Epithelial cell of prostate (primary cell): ENCODE measurements at places on chromosomes 7 and 10.

- no peak for DNase-seq
Measured at GRCh38 chr7:45159296-45159695, 1.7 kb downstream of the RAMP3 start.

DNA sequence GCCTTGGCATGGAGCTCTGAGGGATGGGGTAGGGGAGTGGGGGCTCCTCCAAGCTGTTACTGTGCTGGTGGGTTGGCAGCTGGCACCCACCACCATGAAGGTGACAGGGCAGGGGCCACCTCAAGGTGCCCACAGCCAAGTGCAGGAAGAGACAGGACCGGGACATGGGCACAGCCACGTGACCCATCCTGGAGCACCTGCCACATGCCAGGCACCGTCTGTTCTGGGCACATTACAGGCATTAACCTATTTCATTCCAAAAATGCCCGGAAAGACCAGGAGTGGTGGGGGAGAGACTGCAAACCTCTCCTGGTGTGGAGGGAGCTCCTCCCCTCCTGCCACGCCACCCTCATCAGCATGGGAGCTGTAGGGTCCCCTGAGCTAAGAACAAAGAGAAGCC is 56.7 kb downstream of the CAMK2B start:
- no peak for DNase-seq

DNA sequence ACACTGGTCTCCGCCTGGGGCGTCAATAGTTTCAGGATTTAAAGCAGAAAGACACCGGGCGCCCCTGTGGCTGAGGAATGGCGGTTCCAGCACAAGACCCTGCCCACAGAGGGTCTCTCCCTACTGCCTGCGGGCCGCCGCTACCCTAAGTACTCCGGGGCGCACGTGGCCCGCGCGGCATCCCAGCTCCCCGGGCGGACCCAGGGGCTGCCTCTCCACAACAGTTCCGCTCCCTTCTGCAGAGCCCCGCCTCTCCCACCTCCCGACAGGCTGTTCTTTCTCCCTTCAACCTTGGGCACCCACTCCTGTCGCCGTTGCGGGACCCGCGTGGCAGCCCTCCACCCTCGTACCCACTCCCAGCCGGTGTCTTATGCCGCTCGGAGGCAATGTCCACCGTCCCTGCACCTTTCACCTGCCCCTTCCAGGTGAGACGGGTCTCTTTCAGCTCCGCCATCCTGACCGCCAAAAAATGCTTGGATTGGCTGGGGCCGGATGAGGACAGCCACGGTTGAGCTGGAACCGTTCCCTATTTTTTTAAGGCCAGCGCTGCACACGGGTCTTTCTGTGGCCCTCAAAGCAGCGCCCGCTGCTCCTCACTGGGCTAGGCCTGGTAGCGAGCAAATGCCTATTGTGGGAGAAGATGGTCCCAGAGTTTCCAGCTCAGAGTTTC is 1.6 kb upstream of the NKX2-3 start:
- DNase-seq, result no peak

GRCh38 chr7:128398016-128398840 is 11.6 kb downstream of the IMPDH1 start:
- no peak for DNase-seq

- no peak for DNase-seq
Measured at GRCh38 chr7:29146888-29147609, 712 bp upstream of the CPVL start.

DNA sequence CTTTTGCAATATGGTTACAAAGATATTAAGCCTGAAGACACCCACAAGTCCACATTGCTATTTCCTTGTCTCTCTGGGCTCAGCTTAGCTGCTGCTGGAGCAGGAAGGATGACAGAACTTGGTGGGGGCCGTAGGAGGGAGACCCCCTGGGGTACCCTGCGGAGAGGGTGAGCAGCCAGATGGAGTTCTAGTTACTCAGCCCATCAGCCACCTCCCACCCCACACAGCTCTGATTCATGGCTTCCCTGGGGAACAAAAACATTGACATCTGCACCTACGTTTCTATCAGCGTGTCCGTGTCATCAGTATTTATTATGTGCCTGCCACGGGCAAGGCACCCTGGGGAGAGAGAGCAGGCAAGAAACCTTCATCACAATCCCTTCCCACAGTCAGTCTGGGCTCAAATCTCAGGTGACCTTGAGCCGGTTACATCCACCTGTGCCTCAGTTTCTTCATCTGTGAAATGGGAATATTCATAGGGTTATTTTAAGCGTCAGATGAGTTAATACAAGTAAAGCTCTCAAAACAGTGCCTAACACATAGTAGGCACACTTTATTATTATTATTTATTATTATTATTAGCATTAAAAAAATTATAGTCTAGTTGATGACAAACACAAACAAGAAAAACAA is 131.5 kb downstream of the C10orf105 start:
- no peak for DNase-seq

- DNase-seq, result peak; percentile 40
Measured at GRCh38 chr10:77844713-77845445, 81.7 kb downstream of the DLG5 start.

GRCh38 chr10:58268454-58268945 is 462 bp upstream of the CISD1 start:
- DNase-seq, result no peak

- no peak for DNase-seq
Measured at GRCh38 chr10:124065382-124066125, 27.8 kb downstream of the CHST15 start.

DNA sequence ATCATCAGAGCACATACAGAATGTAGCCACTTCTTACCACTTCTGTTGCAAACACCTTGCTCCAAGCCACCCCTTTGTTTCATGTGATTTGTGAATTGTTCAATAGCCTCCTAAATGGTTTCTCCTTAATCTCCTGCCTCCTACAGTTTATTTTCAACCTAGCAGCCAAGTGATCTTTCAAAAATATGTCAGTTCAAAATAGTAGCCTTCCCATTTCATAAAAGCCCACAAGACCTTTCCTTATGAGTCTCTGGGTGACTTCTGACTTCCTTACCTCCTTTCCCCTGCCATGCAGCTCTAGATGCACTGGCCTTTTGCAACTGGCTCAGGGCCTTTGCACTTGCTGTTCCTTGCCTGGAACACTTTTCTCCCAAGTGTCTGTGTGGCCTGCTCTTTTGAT is 4.8 kb downstream of the MINDY4 start:
- DNase-seq, result no peak

GRCh38 chr7:141651417-141651816 is 50.5 kb downstream of the DENND11 start:
- no peak for DNase-seq

- no peak for DNase-seq
Measured at GRCh38 chr7:774161-775109, 47.4 kb upstream of the PRKAR1B start.

DNA sequence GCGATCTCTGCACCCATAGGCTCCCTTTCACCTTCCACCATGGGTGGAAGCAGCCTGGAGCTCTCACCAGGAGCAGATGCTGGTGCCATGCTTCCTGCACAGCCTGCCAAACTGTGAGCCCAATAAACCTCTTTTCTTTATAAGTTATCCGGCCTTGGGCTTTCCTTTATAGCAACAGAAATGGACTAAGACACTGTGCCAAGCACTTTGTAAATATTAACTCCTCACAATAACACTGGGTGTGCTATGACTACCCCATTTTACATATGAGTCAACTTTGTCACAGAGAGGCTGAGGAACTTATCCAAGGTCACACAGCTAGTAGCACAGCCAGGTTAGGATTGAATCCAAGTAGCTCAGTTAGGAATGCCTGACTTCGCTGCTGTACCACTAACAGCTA is 79.7 kb upstream of the KCNMA1 start:
- DNase-seq, result no peak

GRCh38 chr7:94700926-94701554 is 45.1 kb upstream of the SGCE start:
- no peak for DNase-seq

GRCh38 chr10:44022203-44022602 is 362.7 kb downstream of the CXCL12 start:
- no peak for DNase-seq

DNA sequence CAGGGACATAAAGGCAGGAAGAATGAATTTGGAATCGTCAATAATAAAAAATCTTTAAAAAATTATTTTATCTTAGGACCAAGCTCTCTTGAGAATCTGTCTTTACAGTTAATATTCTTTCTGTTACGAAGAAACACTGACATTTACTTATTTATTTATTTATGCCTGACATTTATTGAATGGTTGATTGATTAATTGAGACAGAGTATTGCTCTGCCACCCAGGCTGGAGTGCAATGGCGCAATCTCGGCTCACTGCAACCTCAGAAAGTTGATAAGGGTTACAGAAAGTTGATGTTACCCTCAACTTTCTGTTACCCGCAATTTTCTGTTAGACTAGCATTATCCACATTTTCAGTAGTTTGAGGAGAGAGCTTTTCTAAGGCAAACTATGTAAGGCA is 70.1 kb downstream of the CHCHD3 start:
- DNase-seq, result no peak

GRCh38 chr10:79555354-79556309 is 4.6 kb downstream of the SFTPA2 start:
- DNase-seq, result no peak

DNA sequence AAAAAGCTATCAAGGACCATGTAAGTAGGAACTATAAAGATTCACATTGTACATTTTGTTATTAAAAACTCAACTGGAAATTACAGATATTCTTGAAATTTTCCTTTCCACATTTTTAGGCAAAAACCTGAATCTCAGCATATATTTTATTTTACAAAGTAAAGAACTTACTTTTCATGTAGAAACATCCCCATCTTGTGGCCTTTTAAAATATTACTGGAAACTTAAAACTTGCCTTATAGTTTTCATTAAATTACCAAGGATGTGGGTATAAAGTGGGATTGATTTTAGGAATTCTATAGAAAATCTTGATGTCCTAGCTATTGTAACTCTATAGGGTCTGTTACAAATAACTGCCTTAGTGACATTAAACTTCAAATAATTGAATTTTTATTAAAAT is 10.6 kb downstream of the DBF4 start:
- DNase-seq, result no peak

DNA sequence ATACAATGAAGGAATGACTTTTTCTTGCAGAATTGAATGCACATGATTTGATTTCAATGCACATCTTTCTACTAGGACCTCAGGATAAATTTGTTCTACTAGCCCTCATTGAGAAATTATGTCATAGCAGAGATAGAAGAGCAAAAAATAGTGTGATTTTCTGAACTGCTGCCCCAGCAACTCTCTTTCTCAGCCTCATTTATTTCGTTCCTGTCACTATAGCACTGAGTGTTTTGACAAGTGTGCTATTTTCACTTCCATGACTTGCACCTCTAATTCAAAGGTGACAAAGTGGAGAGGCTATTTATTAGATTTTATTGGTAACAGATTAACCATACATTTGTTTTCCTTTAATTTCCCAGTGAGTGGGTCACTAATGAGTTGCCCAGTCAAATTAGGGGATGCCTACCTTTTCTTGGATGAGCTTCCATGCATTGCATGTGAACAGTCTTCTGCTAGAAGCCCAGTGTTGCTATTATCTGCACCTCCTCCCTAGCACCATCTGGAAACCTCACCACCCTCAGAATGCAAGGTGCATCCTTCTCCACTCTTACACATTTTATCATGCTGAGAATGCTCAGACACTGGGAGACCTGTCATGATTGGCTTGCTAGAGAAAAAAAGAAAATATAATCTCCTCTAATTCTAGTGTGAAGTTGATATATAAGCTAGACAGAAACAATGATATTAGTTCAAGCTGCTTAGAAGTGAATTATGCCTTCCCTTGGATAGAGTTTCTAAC is 119.6 kb upstream of the CTTNBP2 start:
- DNase-seq, result no peak

DNA sequence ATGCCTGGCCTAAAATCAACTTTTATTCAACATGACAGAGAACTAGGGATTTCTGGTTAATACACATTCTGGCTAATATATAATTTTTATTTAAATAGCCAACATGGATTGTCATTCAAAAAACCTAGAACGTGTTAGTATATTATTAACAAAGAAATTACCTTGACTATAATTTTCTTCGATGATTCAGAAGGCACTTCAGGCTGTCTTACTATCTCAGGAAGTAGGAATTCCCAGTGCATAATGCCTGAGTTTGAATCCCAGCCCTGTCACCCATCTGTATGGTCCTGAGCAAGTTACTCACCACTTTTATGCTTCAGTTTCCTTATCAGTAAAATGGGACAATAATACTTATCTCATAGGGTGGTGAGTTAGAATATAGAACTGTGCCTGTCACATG is 106.2 kb downstream of the SORCS1 start:
- DNase-seq, result no peak
